ENCODE measurements at places on chromosomes 2 and 18. TPM values are rescaled to one million over a fixed set of nuclear protein-coding genes. Genes with fewer than 3 reads are reported as not detected.

- peaks cover 11% of the 10 kb centered on the region for H3K4me1 ChIP-seq
- peak; percentile 45 for DNase-seq
Observed at GRCh38 chr2:120707816-120708215, 27.9 kb upstream of the GLI2 start.

ARHGAP15 gene
- total RNA-seq, result 2.9 TPM

DNA sequence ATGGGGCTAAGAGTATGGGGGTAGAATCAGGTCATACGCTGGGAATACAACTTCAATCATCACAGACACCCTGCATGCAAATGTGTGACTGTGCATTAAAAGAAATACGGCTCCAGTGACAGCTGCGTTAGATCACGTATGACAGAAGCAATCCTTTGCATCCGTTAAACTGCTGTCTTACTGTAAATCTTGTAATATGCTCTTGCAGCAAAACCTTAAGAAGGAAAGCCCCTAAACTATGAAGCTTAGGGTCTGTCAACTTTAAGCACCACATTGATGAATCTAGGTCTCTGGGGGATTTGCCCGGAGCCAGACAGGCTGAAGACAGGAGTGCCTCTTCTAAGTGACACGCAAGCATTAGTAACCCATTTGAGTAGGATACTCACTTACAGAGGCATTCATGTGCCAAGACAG lies 84.7 kb upstream of the EML6 start:
- no peak overlapping the region for H3K4me3 ChIP-seq
- H3K4me1 ChIP-seq, result peaks cover 37% of the 10 kb centered on the region
- no peaks in the 10 kb centered on the region for H3K27me3 ChIP-seq
- no peak for DNase-seq
- no peak overlapping the region for H3K27ac ChIP-seq
- H3K36me3 ChIP-seq, result peaks cover 57% of the 10 kb centered on the region

DNA sequence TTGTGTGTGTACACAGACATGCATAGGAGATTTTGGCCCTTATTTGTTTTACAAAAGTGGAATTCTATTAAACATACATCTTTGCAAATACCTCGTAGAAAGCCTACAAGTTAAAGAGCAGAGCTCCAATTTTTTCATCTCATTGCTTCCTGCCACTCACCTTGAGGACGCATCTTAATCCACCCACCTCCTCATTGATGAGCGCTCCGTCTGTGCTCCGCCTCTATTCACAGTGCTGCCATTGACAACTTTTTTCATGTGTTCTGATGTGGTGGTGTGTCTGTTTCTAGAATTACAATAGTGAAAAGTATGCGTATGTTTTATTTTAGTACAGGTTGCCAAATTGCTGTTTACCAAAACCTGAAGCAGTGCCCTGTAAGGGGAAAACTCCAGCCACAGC lies 36.3 kb downstream of the NEURL3 start:
- no peak for DNase-seq
- H3K27me3 ChIP-seq, result peaks cover 8% of the 10 kb centered on the region
- peaks cover 6% of the 10 kb centered on the region for H3K4me1 ChIP-seq
- H3K4me3 ChIP-seq, result no peak overlapping the region
- no peak overlapping the region for H3K27ac ChIP-seq
- no peaks in the 10 kb centered on the region for H3K36me3 ChIP-seq

LHCGR gene
- total RNA-seq, result not detected

GRCh38 chr2:118056165-118056534 lies 32.1 kb upstream of the INSIG2 start:
- H3K27me3 ChIP-seq, result peaks cover 3% of the 10 kb centered on the region
- no peak overlapping the region for H3K4me3 ChIP-seq
- peaks cover 4% of the 10 kb centered on the region for H3K4me1 ChIP-seq
- DNase-seq, result no peak
- no peak overlapping the region for H3K27ac ChIP-seq
- H3K36me3 ChIP-seq, result no peaks in the 10 kb centered on the region

LYPD6B gene
- 85.3 TPM for total RNA-seq

- no peaks in the 10 kb centered on the region for H3K27me3 ChIP-seq
- no peaks in the 10 kb centered on the region for H3K4me1 ChIP-seq
- H3K36me3 ChIP-seq, result no peaks in the 10 kb centered on the region
- no peak for DNase-seq
- H3K4me3 ChIP-seq, result no peak overlapping the region
- no peak overlapping the region for H3K27ac ChIP-seq
Observed at GRCh38 chr2:192669505-192670091, 474.9 kb upstream of the TMEFF2 start.

KCNG2 gene
- total RNA-seq, result not detected

GRCh38 chr2:224039080-224039769 lies at the start of gene SERPINE2:
SERPINE2 (minus strand) TSS chr2:224039286; CDS start chr2:224001900, 37,386 bp downstream.
- peak within 1 kb of the TSS; percentile 62 for H3K4me3 ChIP-seq
- no peaks in the 10 kb centered on the region for H3K36me3 ChIP-seq
- H3K4me1 ChIP-seq, result peaks cover 21% of the 10 kb centered on the region

DNA sequence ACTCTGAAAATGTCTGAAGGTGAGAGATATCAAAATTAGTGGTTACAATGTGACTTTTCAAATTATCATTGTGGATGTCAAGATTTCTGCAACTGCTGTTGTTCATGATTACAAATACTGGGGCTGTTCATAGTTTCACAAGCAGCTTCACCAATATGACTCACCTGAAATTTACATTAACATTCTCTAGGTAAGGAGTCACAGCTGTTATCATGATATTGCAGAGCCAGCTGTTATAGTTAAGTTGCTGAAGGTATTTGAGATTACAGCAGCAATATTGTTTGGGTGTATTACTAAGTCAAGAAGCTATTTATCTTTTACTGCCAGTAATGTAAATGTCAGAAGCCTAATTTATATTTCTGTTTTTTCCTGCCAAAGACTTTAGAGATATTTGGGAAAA lies 140.0 kb downstream of the MC4R start:
- no peaks in the 10 kb centered on the region for H3K4me1 ChIP-seq
- no peaks in the 10 kb centered on the region for H3K27me3 ChIP-seq
- H3K27ac ChIP-seq, result no peak overlapping the region
- no peaks in the 10 kb centered on the region for H3K36me3 ChIP-seq

SPATA3 gene
- total RNA-seq, result not detected

Measured in suprapubic skin (tissue), 4 donors.